ENCODE measurements at places on chromosomes 7 and 10.

DNA sequence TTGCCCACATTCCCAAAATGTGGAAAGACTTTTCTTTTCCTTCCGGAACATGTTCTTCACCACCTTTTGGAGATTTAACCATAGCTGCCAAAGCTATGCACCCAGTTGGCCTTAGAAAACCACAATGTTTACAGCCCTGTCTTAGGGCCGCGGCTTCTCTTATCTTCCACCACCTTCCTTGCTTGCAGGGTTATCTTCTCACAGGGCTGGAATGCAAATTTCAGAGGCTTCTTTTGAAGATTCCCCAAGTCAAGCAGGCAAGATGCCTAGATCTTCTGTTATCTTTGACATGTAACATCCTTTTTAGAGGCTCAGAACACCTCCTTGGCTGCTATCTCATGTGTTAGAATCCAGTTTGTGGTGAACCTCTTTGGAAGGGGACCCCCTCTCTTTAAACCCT, 11.1 kb downstream of the KCTD7 start:
- no peak for DNase-seq

- no peak for DNase-seq
Measured at GRCh38 chr7:45078125-45078681, 10.6 kb downstream of the NACAD start.

DNA sequence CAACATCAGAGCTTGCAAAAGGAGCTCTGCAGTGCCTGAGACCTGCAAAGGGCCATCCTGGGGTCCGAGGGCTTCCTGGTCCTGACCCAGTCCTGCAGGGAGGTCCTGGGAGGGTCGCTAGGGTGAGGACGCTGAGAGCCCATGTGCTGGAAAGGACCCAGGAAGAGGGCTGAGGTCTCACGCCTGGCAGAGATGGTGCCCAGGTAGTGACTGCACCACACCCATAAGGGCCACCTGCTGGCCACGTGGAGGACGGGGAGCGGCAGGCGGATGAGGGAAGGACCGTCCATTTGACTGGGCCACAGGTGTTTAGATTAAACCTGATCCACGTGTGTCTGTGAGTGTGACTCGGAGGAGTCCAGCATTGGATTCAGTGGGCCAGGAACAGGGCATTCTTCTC, 392.8 kb downstream of the DNAJB6 start:
- no peak for DNase-seq

- no peak for DNase-seq
Measured at GRCh38 chr7:111041577-111041976, 49.4 kb upstream of the LRRN3 start.

All from activated T-cell treated with anti-CD3 and anti-CD28 coated beads, Interleukin-2, amount 50 U/mL, for 4 hours (primary cell).